GM23338 (cell line): ENCODE measurements at places on chromosomes 12 and 14. TPM values are rescaled to one million over a fixed set of nuclear protein-coding genes. Genes with fewer than 3 reads are reported as not detected.

Gene OLR1
- total RNA-seq = not detected in 2 replicates

Gene RTL1
- not detected in 2 replicates for total RNA-seq

Gene VWF
- 0.31 and 0.56 TPM in 2 replicates for total RNA-seq

DNA sequence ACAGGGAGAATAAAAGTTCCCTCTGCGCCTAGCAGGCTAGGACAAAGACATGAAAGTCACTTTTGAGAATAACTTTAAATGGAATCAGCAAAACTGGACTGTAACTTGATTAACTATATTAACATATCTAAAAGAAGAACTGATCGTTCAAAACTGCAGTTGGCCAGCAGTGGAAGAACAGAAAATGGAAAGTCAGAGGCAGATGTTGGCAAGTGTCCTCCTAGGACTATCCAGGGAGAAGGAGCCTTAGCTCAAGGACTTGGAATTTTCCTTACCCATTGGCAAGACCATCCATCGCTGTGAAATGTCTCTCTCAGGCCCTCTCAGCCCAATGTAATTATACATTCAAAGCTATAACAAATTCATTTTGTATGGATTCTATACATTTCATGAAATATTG lies 419.7 kb downstream of the ATP23 start:
- no peak overlapping the region for H3K27ac ChIP-seq
- no peaks in the 10 kb centered on the region for H3K4me1 ChIP-seq
- H3K4me3 ChIP-seq = no peak overlapping the region
- no peak for DNase-seq
- no peaks in the 10 kb centered on the region for H3K36me3 ChIP-seq
- H3K27me3 ChIP-seq = no peaks in the 10 kb centered on the region

- no peak overlapping the region for H3K4me3 ChIP-seq
- no peaks in the 10 kb centered on the region for H3K36me3 ChIP-seq
- H3K4me1 ChIP-seq = no peaks in the 10 kb centered on the region
- H3K27me3 ChIP-seq = no peaks in the 10 kb centered on the region
- no peak for DNase-seq
Measured at GRCh38 chr14:69685218-69685616, 73.8 kb downstream of the SUSD6 start.

Gene ACRBP
- 2.2 TPM in 1 of 2 replicates, not detected in the other for total RNA-seq

Gene LTBP2
- total RNA-seq = 0.49 and 2.1 TPM in 2 replicates
